Stimulated activated CD8-positive, alpha-beta memory T cell treated with anti-CD3 and anti-CD28 coated beads, Interleukin-4, amount 100 ng/mL, for 1 hour (primary cell): ENCODE measurements at places on chromosomes 3 and 15.

DNA sequence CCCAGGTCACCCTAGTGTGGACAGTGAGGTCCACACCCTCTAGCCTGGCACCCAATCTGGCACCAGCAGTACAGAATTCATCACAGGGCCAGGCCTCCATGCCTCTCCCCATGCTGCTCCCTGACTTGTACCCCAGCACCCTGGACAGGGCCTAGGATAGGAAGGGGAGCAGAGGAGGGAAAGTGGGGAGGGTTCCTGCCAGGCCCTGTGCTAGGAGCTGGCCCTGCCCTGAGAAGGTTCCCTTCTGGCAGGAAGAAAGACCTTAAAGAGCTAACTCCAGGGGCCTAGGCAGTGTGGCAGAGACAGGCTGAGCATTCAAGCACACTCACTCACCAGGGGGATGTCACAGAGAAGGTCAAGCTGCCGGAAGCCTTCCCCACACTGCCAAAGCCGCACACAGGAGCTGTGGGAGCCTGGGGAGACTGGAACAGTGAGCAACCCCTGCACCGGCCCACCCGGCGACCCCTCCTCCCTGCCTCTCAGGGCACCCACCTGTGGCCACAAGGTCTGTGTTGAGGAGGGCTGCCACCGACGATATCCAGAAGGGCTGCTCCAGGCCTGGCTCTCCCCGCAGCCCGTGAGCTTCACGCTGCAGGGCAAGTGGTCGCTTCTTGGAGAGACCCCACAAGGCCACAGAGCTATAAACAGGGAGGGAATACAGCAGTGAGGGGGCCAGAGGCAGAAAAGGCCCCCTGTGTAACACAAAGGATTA is 7.4 kb downstream of the RRP9 start:
- DNase-seq = no peak

DNA sequence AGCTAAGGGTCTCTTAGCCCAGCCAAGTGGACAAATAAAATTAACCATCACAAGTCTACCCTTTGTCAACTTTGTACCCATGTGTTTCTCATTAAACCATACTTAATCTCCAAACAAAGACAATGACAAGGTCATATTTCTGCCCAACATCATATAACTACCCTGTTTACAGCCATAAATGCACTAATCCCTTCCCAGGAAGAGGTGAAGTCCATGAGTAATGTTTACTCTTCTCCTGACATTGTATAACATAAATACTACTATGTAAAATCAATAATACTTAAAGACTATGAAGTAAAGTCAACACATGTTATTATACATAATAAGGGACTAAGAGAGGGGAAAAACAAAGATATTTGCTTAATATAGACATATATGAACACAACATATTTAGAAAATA is 38.5 kb upstream of the FAN1 start:
- DNase-seq = no peak

DNA sequence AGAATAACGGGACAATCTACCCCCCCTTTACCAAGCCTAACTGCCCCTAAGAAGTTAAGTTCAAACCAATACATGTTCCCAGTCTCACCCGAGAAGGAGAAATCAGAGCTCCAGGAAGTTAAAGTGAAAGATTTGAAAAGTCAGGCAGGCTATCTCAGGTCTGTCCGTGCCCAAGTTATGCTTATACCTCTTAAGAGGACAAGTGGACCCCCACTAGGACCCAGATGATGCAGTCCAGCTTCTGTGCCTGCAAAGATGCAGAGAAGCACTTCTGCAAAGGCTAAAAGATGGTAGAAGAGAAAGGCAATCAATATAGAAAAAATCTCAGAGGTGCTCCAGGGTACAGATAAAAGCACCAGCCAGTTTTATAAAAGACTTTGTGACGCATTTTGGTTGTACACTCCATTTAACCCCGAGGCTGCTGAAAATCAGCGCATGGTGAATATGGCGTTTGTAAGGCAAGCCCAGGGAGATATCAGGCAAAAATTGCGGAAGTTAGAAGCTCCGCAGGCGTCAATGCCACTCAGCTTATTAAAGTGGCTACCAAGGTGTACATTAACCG is 9.8 kb upstream of the SLC9C1 start:
- DNase-seq = no peak

DNA sequence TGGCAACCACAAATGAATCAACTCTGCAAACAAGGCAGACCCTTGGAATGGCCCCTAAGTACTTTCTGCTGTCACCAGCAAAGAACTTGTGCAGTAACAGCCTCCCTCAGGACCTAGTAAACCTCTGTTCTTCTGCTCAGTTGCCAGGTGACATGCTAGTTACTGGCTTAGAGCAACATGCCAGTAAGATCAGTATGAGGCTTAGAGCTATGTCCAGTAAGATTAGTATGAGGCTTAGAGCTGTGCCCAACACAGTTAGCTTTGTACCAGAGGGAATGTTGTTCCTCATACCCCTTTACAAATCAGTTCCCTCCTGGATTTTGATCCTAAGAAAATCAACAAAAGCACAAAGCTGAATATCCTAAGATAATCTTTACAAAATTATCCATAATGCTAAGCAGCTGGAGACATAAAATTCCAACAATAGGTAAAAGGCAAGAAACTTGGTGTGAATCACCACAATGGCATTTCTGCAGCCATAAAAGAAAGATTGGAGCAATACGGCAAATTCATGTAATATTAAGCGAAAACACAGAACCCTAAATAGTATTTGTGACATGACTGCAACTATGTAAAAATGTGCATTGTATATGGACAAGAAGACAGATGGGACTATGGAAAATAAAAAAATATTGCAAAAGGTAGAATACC is 107.3 kb upstream of the LPP start:
- no peak for DNase-seq

DNA sequence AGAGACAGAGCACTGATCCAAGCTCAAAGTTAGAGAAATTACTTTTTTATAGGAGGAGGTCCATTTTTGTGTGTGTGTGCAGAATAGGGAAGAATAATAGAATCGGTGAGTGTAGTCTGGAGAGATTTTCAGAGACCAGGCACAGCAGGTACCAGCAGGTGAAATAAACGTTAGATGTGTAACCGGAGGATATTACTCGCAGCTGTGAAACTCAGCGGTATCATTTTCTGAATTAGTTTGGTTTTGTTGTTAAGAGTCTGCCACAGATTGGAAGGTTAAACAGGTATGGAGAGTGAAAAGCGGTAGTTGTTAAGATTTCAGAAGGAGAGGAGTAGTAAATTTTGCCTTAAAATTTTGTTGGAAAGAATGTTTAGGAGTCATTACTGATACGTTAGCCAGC is 69.9 kb downstream of the RGMA start:
- no peak for DNase-seq

DNA sequence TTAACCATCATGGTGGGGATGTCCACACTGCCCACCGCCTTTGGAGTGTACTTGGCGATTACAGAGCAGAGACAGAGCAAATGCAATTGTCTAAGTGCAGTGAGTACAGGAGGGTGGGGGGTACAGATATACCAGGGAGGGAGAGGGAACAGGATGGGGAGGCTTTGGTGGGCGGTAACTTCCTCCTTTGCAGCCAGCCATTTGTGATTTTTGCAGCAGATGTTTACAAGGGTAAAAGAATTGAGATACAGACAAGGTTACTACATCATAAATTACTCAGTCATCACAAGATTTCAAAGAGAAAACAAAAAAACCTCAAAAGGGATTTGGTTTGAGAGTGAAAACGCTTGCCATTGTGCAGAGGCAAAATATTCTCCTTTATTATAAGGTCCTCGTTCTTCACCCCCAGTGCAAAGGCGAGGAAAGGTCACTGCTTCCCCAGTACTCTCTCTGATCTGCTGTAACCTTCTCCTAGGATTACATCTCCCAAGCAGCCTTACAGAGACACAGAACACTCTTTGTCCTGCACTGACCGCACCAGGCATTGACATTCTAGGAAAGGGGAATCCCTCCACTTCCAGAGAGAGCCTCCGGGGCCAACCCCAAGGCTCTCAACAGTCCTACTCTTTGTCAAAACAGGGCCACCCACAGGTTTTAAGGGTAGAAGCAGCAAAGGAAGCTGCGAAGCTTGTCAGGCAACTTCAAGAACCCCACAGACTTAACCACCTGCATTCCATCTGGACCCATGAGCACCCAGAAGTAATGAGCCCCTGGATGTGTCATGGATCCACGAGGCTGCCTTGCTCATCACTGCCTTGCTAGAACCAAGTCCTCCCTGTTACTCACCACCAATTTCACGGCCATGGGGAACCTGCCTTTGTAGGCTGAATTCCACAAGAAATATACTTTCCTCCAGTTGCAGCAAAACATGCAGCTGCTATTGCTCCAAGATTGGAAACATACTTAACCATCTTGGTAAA is 117.3 kb downstream of the ADAMTS17 start:
- no peak for DNase-seq

DNA sequence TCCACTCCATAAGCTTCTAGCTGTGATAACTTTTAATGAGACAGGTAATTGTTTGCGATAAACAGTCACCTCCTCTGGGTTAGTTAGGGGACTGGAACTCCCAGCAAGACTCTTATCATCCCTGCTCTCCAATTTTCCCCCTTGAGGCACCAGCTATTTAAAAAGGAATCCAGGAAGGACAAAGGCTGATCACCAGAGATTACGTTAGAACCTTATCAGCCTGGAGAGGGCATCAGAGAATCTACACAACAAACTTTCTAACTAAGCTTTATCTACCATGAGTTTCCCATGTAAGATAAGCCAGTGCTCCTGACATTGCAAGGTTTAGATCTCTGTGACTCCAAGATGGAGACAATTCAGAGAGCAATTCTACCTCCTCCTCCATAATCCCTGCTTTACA is 31.3 kb downstream of the GPR176 start:
- no peak for DNase-seq

DNA sequence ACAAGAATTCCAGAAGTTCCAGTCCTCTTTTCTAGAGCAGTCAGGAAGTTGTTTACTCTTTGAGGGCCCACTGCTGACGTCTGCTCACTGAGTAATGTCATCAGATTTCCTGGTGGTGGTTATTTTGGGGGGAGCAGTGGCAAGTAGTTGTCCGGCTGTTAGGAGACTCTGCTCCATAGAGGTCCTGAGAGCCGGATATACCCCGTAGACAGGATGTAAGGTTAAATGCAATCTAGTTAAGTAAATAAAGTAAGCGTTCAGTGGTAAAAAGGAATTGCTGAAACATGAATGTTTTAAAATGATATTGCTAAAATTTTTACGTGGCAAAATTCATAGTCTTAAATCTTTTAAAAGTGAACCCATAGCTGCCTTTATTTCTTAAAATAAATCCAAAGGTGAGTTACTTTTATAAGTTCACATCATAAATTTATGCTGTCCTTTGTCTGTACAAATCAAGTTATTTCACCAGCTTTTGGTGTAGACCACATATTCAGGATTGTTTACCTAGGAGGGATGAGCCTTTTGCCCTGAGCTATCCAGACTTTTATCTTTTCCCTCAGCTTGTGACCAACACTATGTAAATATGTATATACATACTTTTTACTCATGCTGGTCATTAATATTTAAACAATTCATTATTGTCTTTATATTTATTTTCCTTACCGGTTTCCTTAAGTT is 65.8 kb downstream of the PDE8A start:
- DNase-seq = no peak

- DNase-seq = no peak
Measured at GRCh38 chr15:82079736-82080135, 33.9 kb upstream of the MEX3B start.

DNA sequence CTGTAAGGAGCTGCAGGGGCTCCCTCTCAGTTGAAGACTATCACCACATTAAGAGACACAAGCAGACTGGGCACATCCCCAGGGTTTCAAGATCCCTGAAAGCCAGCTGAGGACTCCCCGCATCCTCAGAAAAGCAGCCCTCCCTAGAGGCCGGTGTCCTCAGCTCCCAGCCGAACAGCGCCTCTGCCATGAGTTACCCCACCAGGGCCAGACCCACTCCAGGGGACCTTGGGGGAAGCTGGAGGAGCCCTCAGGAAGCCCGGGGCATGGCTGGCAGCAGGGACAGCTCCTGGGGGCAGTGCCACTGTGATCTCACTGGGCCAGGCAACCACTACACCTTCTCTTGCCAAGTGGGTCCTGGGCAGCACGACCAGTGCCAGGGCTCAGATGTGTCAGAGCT is 8.1 kb downstream of the KLF15 start:
- no peak for DNase-seq

- no peak for DNase-seq
Measured at GRCh38 chr3:160950542-160950941, 154.6 kb downstream of the B3GALNT1 start.
